ENCODE measurements at places on chromosomes 11 and 22.

GRCh38 chr11:27783701-27784355, 83.6 kb upstream of the BDNF start:
- DNase-seq: no peak

DNA sequence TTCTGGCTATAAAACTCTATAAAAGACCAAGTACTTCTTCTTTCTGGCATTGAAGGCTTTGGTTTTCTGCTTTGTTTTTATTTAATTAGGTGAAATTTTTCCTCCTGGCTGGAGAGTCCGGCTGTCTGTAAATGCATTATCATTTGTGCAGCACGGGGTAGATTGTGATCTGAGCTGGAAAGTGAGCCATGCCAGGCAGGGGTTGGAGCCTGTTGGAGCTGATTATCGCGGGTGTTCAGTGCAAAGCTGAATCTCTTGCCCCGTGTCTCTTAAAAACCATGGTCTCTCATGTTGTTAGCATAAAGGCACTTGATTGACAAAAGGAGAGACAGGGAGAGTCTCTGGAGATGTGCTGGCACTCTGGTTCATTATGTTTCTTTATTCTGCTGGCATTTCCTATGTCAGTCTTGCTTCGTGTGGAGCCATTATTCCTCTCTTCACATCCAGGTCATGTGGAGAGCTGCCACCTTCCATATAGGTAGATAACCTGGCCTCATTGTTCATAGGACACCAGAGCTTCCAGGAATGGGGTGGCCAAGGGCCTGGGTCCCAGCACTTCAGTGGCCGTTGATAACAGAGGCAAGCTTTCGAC, 75.2 kb downstream of the LDLRAD3 start:
- no peak for DNase-seq

GRCh38 chr22:39559456-39560105, 11.0 kb upstream of the CACNA1I start:
- no peak for DNase-seq

DNA sequence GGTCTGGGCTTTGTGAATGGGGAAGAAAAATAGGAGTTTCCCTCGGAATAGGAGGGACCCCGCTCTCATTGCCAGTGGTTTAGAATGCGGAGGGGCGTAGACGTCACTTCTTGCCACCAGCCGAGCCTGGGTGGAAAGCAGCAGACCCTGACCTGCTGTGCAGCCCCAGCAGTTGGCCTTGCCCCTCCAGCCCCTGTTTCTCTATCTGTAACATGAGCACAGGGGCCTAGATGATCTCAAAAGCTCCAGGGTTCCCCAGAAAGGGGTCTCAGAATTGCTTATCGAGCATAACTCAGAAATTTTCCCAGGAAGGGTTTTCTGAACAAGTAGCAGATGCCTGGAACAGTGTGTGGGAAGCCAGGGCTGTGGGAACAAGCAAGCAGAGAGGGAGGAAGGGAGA, 43.9 kb downstream of the C11orf91 start:
- no peak for DNase-seq

DNA sequence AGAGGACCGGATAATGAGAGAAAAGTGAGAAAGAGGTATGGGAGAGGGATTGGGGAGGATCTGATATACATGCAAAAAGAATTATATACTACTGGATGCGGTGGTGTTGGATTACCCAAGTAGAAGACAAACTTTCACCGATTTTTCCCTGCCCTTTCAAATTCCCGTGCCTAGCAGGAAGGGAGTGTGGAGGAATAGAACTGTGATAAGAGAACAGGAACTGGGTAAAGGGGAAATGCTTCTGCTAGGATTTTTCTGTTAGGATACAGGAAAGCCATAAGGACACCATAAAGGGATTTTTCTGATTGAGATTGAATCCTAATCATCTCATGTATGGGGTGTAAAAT, 480 bp upstream of the MTMR2 start:
- no peak for DNase-seq

DNA sequence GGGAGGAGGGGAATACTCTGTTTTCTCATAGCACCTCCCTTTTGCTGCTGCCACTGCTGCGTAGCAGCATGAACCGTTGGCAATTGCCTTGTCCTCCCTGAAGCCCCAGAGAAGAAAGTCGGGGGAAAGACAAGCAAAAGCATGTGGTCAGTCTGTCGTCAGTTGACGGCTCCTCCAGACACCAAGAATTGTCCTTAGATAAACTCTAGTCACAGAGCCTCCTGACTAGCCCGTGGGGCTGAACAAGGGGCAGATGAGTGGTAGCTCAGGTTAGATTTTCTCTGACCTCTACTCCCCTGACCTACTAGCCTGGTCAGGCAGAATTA, 126.4 kb upstream of the HSD17B12 start:
- DNase-seq: no peak
